Gastrocnemius medialis (tissue), 4 donors: ENCODE measurements at places on chromosomes 13 and 19.

DNA sequence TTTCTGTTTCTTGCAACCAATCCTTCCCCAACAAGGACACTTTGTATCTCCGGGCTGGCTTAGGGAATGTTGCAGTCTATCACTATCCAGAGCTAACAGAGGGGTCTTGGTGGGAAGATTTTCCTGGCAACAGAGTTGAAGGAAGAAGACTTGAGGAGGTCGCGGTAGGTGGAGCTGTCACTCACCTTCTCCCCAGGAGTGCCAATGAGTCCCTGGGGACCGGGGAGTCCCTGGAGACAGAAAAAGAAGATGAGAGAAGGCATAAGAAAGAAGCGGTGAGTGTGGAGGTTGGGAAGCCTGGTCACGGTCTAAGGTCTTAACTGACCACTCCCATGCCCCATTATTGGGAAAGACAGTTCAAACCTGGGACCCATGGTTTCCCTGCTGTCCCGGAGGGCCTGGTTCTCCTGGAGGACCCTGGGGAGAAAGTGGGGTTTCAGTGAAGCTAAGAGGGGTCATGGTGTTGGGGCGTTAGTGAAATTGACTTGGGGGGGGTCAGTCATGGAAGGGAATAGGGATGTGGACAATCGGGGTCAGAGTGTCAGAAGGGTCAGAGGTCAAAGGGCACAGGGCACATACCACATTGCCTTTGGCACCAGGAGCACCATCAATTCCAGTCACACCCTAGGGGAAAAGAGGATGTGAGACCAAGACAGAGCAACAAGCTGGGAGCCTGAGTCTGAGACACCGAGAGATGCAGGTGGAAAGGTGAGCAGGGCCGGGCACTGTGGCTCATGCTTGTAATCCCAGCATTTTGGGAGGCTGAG lies 18.7 kb downstream of the COL5A3 start:
- H3K4me1 ChIP-seq: no peaks in the 10 kb centered on the region
- no peaks in the 10 kb centered on the region for H3K36me3 ChIP-seq
- no peak for DNase-seq
- no peak overlapping the region for H3K27ac ChIP-seq

- peak; percentile 38 for DNase-seq
- no peaks in the 10 kb centered on the region for H3K27me3 ChIP-seq
- H3K4me3 ChIP-seq: peak within 1 kb of the TSS; percentile 95
Observed at GRCh38 chr19:15332311-15332996, at the start of gene BRD4. Gene BRD4 (minus strand): TSS chr19:15332539. CDS start chr19:15273099, 59,440 bp downstream.

DNA sequence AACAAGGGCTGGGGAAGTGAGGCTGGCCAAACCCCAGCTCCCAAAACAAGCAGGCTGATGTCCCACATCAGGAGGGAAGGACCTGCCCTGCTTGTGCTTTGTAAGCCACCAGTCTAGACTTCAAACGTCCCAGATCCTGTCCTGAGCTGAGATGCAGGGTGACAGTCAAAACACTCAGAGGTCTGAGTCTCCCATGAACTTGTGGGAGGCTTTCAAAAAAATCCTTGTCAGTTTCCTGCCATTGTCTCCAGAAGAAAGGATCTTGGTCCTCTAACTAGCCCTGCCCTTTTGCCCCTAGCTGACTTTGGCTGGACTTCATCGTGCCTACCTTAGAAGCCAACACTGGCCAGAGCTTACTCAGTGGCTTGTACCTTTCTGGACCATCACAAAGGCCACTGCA lies 43.3 kb downstream of the DZIP1 start:
- H3K4me1 ChIP-seq: no peaks in the 10 kb centered on the region
- H3K4me3 ChIP-seq: no peak overlapping the region

DNA sequence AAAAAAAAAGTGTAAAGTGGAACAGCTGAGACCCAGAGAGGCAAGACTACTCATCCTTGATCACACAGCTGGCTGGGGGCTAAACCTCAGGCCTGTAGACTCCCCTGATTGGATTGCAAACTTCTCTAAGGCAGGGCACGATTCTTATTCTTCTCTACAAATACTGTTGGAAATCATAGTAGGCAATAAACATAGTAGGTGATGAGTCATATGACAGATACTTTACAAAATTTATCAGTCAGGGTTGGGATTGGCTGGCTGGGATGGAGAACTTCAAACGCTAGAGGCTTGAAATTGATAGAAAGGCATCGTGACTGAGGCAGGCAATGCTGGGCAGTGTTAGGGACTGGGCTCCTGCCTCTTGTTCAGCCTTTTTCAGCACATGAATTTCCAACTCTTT lies 5.9 kb upstream of the MATK start:
- no peaks in the 10 kb centered on the region for H3K4me1 ChIP-seq
- no peaks in the 10 kb centered on the region for H3K36me3 ChIP-seq
- no peak overlapping the region for H3K4me3 ChIP-seq
- no peak for DNase-seq
- peaks cover 23% of the 10 kb centered on the region for H3K27me3 ChIP-seq
- H3K27ac ChIP-seq: no peak overlapping the region

DNA sequence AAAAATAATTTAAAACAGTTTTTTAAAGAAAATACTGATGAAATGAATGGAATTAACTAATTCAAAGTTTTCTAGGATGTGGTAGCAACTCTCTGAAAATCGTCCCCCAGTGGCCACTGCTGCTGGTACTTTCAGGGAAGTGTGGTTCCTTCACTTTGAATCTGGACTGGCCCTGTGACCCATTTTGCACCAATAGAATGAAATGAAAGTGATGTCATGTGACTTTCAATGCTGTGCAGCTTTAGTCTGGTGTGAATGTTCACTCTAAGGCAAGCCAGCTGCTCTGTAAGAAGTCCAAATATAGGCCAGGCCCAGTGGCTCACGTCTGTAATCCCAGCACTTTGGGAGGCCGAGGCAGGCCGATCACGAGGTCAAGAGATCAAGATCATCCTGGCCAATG lies 26.4 kb upstream of the HNRNPA1L2 start:
- no peak overlapping the region for H3K27ac ChIP-seq
- no peaks in the 10 kb centered on the region for H3K36me3 ChIP-seq
- DNase-seq: no peak
- no peaks in the 10 kb centered on the region for H3K27me3 ChIP-seq
- no peak overlapping the region for H3K4me3 ChIP-seq
- peaks cover 6% of the 10 kb centered on the region for H3K4me1 ChIP-seq

- H3K36me3 ChIP-seq: no peaks in the 10 kb centered on the region
- no peaks in the 10 kb centered on the region for H3K4me1 ChIP-seq
- H3K4me3 ChIP-seq: no peak overlapping the region
- H3K27me3 ChIP-seq: no peaks in the 10 kb centered on the region
Observed at GRCh38 chr13:59471106-59471505, 692.6 kb downstream of the DIAPH3 start.

DNA sequence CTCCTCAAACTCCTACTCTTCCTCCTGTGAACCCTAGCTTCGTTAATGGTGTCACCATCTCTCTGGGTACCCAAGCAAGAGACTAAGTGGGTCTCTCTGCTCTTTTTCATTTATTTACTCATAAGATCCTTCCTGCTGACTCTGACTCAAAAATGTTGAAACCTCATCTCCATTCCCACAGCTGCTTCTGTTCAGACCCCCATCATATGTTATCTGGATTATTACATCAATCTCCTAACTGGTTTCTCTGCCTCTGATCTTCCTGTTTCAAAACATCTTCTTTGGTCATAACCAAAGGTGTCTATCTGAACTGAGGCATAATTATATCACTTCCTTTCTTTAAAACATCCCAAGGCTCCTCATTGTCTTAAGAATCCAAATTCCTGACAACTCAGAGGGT lies 2.0 kb upstream of the MEDAG start:
- H3K27me3 ChIP-seq: peaks cover 18% of the 10 kb centered on the region
- no peaks in the 10 kb centered on the region for H3K36me3 ChIP-seq
- no peak overlapping the region for H3K27ac ChIP-seq
- H3K4me3 ChIP-seq: no peak overlapping the region
- DNase-seq: no peak

GRCh38 chr13:33066329-33066728 lies 50.1 kb downstream of the KL start:
- no peaks in the 10 kb centered on the region for H3K4me1 ChIP-seq
- H3K27ac ChIP-seq: no peak overlapping the region
- DNase-seq: no peak

GRCh38 chr13:31101472-31102170 lies 60.1 kb downstream of the HSPH1 start:
- H3K4me3 ChIP-seq: no peak overlapping the region
- H3K4me1 ChIP-seq: no peaks in the 10 kb centered on the region
- H3K27me3 ChIP-seq: peaks cover 4% of the 10 kb centered on the region
- DNase-seq: no peak
- no peak overlapping the region for H3K27ac ChIP-seq
- H3K36me3 ChIP-seq: no peaks in the 10 kb centered on the region

- H3K27me3 ChIP-seq: no peaks in the 10 kb centered on the region
- no peaks in the 10 kb centered on the region for H3K4me1 ChIP-seq
- no peak overlapping the region for H3K4me3 ChIP-seq
- no peak overlapping the region for H3K27ac ChIP-seq
Observed at GRCh38 chr13:39998166-39998565, 342.7 kb downstream of the COG6 start.

- no peak overlapping the region for H3K27ac ChIP-seq
- peaks cover 7% of the 10 kb centered on the region for H3K36me3 ChIP-seq
- H3K4me1 ChIP-seq: no peaks in the 10 kb centered on the region
- no peak overlapping the region for H3K4me3 ChIP-seq
- no peaks in the 10 kb centered on the region for H3K27me3 ChIP-seq
- no peak for DNase-seq
Observed at GRCh38 chr19:12205296-12205695, 42.4 kb downstream of the ZNF136 start.

GRCh38 chr19:56126983-56127780 lies 6.1 kb upstream of the ZNF787 start:
- peaks cover 7% of the 10 kb centered on the region for H3K4me1 ChIP-seq
- H3K36me3 ChIP-seq: no peaks in the 10 kb centered on the region
- no peak overlapping the region for H3K27ac ChIP-seq
- H3K4me3 ChIP-seq: no peak overlapping the region
- no peaks in the 10 kb centered on the region for H3K27me3 ChIP-seq
- no peak for DNase-seq

GRCh38 chr19:35207391-35207871 lies 21.1 kb downstream of the FAM187B start:
- H3K4me3 ChIP-seq: no peak overlapping the region
- H3K27ac ChIP-seq: no peak overlapping the region
- H3K4me1 ChIP-seq: no peaks in the 10 kb centered on the region
- H3K36me3 ChIP-seq: no peaks in the 10 kb centered on the region
- H3K27me3 ChIP-seq: no peaks in the 10 kb centered on the region
- DNase-seq: no peak

DNA sequence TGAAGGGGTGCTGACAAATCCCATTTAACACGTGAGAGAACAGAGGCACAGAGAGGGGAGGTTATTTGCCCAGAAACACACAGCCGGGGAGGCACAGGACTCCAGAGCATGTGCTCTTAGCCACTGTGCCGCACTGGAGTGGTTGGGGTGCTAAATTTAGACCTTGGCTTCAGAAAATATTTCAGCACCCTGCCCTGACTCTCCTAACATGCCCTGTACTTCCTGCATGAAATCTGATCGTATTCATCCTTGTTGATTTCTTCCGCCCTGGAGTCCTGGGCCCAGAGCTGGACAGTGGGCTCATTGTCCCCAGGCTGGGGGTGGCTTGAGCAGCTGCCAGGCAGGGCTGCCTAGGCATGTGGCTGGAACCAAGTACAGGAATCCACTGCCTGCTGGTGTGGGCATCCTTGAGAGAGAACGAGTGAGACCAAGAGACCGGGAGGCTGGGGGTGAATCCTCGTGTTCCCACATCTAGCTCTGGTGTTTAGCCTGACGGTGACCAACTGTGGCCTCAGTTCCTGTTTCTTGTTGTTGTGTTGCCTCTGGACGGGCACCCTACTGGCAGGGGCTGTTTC lies 5.3 kb downstream of the SLC27A1 start:
- peak; percentile 65 for DNase-seq
- H3K27me3 ChIP-seq: no peaks in the 10 kb centered on the region
- no peaks in the 10 kb centered on the region for H3K36me3 ChIP-seq
- peak overlapping the region; percentile 100 for H3K27ac ChIP-seq
- H3K4me1 ChIP-seq: peaks cover 31% of the 10 kb centered on the region

DNA sequence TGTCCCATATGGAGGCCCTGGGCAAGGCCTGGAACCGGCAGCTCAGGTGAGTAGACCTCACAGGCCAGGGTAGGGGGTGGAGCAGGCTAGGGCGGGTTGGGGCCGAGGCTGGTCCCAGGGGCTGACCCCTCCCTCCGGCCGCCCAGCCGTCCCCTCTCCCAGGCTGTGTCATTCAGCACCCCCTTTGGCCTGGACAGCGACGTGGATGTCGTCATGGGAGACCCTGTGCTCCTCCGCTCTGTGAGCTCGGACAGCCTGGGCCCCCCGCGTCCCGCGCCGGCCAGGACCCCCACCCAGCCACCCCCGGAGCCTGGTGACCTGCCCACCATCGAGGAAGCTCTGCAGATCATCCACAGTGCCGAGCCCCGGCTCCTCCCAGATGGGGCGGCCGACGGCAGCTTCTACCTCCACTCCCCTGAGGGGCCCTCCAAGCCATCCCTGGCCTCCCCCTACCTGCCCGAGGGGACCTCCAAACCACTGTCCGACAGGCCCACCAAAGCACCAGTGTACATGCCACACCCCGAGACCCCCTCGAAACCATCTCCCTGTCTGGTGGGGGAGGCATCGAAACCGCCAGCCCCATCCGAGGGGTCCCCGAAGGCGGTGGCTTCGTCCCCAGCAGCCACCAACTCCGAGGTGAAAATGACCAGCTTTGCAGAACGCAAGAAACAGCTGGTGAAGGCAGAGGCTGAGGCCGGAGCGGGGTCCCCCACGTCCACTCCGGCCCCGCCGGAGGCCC lies 16.0 kb downstream of the CAMSAP3 start:
- DNase-seq: no peak
- no peaks in the 10 kb centered on the region for H3K36me3 ChIP-seq
- H3K27me3 ChIP-seq: no peaks in the 10 kb centered on the region

GRCh38 chr13:38213314-38213713 lies 136.3 kb upstream of the UFM1 start:
- no peaks in the 10 kb centered on the region for H3K36me3 ChIP-seq
- no peak overlapping the region for H3K27ac ChIP-seq
- H3K27me3 ChIP-seq: no peaks in the 10 kb centered on the region
- H3K4me3 ChIP-seq: no peak overlapping the region
- DNase-seq: no peak

- H3K4me3 ChIP-seq: peak overlapping the region; percentile 68
- no peaks in the 10 kb centered on the region for H3K36me3 ChIP-seq
- H3K4me1 ChIP-seq: peaks cover 9% of the 10 kb centered on the region
- no peak overlapping the region for H3K27ac ChIP-seq
Observed at GRCh38 chr19:43640424-43640757, 741 bp upstream of the CADM4 start.

- DNase-seq: no peak
- H3K27me3 ChIP-seq: no peaks in the 10 kb centered on the region
- no peaks in the 10 kb centered on the region for H3K4me1 ChIP-seq
- no peak overlapping the region for H3K4me3 ChIP-seq
Observed at GRCh38 chr13:93169980-93170379, 56.6 kb upstream of the GPC6 start.

- no peak for DNase-seq
- H3K36me3 ChIP-seq: no peaks in the 10 kb centered on the region
- H3K4me1 ChIP-seq: no peaks in the 10 kb centered on the region
- no peak overlapping the region for H3K27ac ChIP-seq
- H3K4me3 ChIP-seq: no peak overlapping the region
Observed at GRCh38 chr19:43318203-43318602, 35.3 kb upstream of the CD177 start.

- H3K36me3 ChIP-seq: no peaks in the 10 kb centered on the region
- H3K27me3 ChIP-seq: no peaks in the 10 kb centered on the region
- peaks cover 5% of the 10 kb centered on the region for H3K4me1 ChIP-seq
- DNase-seq: no peak
Observed at GRCh38 chr13:110425444-110425780, 118.3 kb downstream of the COL4A2 start.
